Stimulated activated CD8-positive, alpha-beta memory T cell treated with anti-CD3 and anti-CD28 coated beads, Interleukin-7, amount 100 ng/mL, for 48 hours (primary cell): ENCODE measurements at places on chromosomes 11 and 22.

GRCh38 chr11:46309814-46310259 lies 32.4 kb downstream of the CREB3L1 start:
- no peak for DNase-seq

DNA sequence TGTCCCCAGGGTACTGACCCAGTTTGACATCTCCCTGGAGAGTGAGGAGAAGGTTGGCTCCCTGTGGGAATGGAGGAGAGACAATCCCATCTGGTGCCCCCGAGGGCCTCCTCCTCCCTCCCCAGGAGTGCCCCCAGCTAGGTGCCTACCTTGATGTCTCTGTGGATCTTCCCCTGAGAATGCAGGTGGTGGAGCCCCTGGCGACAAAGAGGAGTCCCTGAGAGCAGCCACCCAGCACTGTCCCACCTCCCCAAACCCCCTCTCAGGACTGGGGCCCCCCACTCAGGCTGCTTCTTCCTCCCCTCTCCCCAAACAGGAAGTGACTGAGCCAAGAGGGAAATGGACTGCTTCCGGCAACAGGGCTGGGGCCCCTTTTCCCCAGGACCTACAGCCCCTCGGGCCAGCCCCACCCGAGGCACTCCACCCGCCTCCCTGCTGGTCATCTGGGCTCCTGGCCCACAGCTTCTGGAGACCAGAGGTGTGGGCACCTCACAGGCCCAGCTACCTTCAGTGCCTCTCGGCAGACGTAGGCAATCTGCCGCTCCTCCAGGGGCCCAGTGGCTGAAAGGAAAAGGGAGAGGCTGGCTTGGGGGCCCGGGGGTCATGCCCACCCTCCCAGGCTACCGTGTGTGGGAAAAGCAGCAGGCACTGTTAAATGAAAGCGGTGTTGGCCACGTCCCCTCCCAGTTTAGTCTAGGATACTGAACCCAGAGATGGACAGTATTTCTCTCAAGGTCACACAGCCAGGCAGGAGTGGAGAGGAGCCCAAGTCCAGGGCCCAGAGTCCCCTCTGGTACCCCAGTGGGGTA lies 1.2 kb downstream of the MAP4K2 start:
- DNase-seq = no peak

DNA sequence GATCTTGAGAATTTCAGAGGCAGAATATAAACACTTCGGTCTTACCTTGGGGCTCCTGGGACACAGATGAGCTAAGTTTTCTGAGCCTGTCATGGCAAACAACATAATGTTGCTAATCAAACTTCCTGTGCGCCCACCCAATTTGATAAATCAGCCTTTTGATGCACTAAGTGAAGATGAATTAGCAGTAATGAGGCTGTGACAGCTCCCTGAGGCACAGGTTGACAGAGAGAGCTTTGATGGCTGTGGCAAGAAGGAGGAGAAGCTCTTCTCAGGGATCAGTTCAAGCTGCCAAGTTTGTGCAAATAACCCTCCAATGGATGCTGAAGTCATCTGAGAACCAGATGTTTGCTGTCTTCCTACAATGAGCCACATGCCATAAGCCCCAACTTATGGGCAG lies 34.4 kb downstream of the DRD2 start:
- no peak for DNase-seq

- no peak for DNase-seq
Measured at GRCh38 chr11:105361651-105362050, 222.1 kb upstream of the CARD18 start.

DNA sequence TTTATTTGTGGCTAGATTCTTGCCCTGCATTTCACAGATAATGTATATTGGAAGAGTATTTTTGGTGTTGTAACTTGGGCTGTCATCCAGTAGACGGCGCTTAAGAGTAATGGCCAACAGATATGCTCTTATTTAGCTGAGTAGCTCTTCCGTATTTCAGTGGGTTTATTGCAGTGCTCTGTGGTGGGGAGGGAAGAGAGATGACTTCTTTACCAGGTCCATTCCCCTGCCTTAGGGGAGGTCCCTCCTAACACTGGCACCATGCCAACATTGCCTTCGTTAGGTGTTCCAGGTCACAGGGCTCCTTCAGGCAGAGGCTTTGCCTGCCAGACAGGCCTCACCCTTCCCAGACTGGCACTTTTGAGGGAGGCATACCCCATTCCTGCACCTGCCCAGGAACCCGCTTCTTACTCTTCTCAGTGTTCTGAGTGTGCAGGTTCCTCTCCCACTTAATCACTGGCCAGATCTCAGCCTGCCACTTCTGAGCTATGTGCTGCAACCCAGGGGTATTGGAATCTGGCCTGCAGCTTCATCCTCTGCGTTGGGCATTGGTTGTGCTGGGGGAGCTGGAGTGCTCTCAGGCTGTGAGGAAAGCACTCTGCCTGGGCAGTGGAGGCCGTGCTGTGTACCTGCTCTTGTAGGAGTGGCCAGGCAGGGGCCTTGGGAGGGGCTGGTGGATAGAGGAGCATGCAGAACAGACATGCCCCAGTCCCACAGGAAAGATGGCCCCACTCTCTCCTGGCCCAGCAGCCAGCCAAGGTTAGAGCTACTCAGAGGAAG lies 29.4 kb upstream of the SLN start:
- DNase-seq = no peak

- no peak for DNase-seq
Measured at GRCh38 chr11:44999068-44999467, 48.4 kb upstream of the TP53I11 start.

DNA sequence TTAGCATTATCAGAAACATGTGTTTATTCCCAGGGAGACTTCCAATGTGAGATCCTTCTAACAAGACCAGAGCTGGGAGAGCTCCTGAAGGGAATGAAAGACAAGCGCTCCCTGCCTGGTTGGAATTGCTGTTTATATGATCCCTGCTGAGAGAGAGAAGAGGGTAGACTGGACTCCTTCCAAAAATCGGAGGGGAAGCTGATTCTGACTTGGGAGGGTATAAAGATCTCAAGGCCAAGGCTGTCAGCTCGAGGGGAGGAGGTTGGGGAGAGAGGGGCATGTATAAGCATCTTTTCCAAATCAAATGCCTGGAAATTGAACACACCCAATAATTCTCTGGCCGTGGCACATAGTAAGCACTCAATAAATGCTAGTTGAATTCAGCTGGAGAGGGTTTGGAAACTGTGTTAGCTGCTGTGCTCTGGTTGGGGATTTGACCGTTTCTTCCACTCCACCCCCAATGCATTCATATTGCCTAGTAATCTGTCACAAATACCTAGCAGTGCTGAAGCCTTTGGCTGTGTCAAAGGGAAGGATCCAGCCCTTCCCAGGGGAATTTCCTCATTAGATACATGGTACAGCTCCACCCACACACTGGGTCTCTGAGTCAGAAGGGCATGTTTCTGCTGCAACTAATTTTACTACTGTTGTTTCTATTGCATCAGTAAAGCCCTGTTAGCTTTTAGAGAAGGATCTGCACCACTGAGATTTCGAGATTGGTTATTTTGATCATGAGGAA lies 61.5 kb downstream of the CACNG2 start:
- DNase-seq = no peak

GRCh38 chr11:119694334-119694733 lies 34.7 kb downstream of the NECTIN1 start:
- no peak for DNase-seq

GRCh38 chr11:88246696-88247095 lies 71.5 kb upstream of the RAB38 start:
- no peak for DNase-seq

GRCh38 chr11:102001657-102002338 lies 45.4 kb upstream of the CFAP300 start:
- DNase-seq = no peak

GRCh38 chr22:37331856-37332536 lies 49.7 kb downstream of the CYTH4 start:
- DNase-seq = no peak

DNA sequence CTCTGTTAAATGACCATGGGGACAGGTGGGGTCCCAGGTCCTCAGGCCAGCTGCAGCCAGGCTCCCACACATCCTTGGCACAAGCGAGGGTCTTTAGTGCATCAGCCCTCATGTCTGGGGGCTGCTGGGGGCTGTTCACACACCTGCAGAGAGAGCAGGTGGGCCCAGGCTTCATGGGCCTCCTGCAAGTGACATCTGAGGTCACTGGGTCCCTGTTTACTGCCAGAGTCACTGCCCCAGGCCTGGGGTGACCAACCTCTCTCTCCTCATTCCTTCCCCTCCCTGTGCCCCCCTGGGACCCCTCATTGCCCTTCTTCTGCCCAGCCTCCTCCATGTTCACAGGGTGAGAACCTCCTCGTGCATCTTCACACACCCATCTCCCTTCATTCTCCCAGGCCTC lies 92.4 kb downstream of the RTL6 start:
- no peak for DNase-seq

GRCh38 chr11:64060263-64060860 lies 24.6 kb downstream of the FLRT1 start:
- no peak for DNase-seq

- no peak for DNase-seq
Measured at GRCh38 chr11:100790073-100790472, 103.0 kb downstream of the ARHGAP42 start.

GRCh38 chr22:37267135-37267587 lies 15.1 kb upstream of the CYTH4 start:
- DNase-seq = no peak

GRCh38 chr11:31131760-31132159 lies 237.8 kb downstream of the DCDC1 start:
- DNase-seq = no peak

- DNase-seq = no peak
Measured at GRCh38 chr11:26780376-26781085, 58.7 kb upstream of the SLC5A12 start.

DNA sequence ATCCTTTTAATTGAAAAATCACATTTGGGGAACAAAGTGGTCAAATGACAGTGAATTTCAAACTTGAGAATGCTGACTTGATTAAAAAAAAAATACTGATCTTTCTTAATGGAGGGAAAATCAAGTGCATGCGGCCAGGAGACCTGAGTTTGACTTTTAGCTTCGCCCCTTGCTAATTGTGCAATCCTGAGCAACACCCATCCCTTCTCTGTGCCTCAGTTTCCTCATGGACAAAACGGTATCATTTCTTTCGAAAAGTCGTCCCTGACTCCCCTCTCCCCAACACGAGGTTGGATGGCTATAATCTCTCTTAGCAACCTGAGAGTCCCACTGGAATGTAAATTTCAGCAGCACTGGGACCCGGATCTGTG lies 959 bp upstream of the FJX1 start:
- DNase-seq = no peak

DNA sequence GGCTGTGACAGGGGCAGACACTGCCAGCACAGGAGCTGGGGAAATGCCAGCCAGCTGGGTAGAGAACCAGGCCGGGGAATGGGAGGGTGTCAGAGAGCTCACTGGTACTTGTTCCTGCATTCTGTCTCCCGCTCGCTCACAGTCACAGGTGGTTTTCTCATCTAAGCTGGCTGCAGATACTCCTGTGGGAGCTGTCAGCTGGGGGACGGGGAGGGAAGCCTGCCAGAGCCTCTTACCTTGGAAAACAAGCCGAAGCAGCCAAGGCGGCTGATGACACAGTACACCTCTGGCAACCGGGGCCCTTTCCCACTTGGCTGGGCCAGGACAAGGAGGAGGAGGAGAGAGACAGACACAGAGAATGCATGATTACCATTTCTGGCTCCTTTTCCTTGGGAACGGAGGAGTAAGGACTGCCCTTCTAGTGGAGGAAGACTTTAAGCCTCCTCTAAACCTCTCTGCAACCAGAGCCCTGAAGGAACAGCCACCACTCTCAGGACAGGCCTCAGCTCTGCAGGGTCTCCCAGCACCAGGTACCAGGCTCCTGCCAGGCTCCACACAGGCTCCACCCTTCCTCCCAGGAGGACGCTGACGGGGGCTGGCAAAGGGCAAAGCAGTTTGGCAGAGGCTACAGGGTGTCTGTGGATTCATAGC lies 25.1 kb downstream of the RPL27A start:
- DNase-seq = no peak

DNA sequence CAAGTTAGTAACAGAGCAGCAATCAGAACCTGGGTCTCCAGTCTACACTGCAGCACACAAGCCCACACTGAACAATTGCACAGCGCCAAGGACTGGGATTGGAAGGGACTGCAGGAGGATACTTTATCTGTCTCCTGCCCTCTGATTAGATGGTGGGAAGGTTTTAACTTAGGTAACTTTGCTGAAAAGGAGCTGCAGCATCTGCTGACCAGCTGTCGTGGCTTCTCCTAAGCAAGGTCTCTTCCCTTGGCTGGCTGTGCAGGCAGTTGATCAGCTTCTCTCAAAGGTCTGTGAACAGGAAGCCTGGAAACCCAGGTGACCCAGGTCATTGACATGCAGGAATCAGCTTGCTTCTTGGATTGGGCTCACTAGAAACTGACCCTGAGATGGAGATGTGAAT lies 82.4 kb downstream of the ISX start:
- DNase-seq = no peak

- no peak for DNase-seq
Measured at GRCh38 chr22:50612528-50613221, 12.1 kb downstream of the MAPK8IP2 start.

DNA sequence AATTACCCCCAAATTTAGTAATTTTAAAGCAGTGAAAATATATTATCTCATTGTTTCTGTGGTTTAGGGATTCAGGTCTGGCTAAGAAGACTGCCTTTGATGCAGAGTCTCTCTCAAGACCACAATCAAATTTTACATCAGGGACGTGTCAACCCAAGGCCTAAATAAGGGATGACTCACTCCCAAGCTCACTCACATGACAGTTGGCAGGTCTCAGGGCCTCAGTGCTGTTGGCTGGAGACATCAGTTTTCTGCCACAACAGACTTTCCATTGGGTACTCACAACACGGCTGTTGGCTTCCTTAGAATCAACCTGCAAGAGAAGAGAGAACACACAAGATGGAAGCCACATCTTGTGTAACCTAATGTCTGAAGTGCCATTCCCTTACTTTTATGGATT lies 377.3 kb downstream of the FAM181B start:
- no peak for DNase-seq

- DNase-seq = no peak
Measured at GRCh38 chr11:113202431-113202830, 112.0 kb upstream of the TTC12 start.
